ENCODE measurements at places on chromosomes 7 and 10. TPM values are rescaled to one million over a fixed set of nuclear protein-coding genes. Genes with fewer than 3 reads are reported as not detected.

DNA sequence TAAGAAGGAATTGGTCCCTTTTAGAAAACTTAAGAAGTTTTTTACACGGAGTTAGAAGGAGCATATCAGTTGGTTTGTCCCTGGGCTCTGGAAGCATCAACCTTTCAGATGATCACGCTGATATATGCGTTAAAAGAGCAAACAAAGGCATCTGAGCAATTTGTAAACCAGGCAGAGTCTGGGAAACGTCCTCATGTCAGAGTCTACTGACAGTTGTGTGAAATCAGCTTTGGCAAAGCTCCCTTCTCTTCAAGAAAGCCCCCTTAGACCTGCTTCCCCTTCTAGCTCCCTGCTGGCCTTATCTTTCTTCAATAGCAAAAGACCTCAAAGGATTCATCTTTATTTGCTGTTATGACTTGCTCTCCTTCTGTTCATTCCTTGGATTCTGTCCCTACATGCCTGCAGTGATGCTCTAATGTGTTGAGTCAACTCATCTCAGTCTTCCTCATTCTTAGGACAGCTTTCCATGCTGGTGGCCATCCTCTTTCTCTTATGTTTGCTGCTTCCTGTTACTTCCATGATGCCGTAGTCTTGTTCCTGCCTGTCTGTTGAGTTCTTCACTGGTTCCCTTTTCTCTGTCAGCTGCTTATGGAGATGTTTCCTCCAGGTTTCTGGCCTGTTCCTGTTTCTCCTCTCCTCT lies 106.5 kb upstream of the BMPER start:
- H3K4me3 ChIP-seq: no peak overlapping the region
- no peaks in the 10 kb centered on the region for H3K4me1 ChIP-seq
- H3K27ac ChIP-seq: no peak overlapping the region
- no peaks in the 10 kb centered on the region for H3K27me3 ChIP-seq
- no peaks in the 10 kb centered on the region for H3K36me3 ChIP-seq

The KCNIP2 gene
- total RNA-seq: 11.6 TPM

GRCh38 chr10:132940791-132941465 lies 1.4 kb downstream of the CFAP46 start:
- H3K27ac ChIP-seq: no peak overlapping the region
- peaks cover 12% of the 10 kb centered on the region for H3K4me1 ChIP-seq
- no peaks in the 10 kb centered on the region for H3K27me3 ChIP-seq
- no peaks in the 10 kb centered on the region for H3K36me3 ChIP-seq

GRCh38 chr7:158030566-158030965 lies 557.1 kb downstream of the PTPRN2 start:
- no peaks in the 10 kb centered on the region for H3K27me3 ChIP-seq
- H3K4me3 ChIP-seq: no peak overlapping the region
- no peak for DNase-seq

DNA sequence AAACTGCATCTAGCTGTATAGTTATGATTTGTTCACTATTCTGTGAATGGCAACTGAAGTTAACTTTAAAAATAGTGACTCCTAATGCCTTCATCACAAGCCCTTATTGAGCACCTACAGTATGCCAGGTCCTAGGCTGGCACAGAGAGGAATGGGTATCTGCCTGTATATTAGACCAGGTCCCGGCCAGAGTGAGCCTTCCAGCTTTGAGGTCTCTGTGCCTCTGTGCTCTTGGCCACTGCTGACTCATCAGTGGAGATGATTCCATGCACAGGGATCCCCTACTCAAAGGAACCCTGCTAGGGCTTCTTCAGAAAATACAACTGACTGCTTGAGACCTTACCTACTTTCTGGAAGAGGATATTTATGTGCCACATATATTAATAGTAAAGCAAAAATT lies 118.4 kb downstream of the GFRA1 start:
- H3K36me3 ChIP-seq: no peaks in the 10 kb centered on the region
- no peak overlapping the region for H3K27ac ChIP-seq
- H3K4me1 ChIP-seq: no peaks in the 10 kb centered on the region
- DNase-seq: no peak

DNA sequence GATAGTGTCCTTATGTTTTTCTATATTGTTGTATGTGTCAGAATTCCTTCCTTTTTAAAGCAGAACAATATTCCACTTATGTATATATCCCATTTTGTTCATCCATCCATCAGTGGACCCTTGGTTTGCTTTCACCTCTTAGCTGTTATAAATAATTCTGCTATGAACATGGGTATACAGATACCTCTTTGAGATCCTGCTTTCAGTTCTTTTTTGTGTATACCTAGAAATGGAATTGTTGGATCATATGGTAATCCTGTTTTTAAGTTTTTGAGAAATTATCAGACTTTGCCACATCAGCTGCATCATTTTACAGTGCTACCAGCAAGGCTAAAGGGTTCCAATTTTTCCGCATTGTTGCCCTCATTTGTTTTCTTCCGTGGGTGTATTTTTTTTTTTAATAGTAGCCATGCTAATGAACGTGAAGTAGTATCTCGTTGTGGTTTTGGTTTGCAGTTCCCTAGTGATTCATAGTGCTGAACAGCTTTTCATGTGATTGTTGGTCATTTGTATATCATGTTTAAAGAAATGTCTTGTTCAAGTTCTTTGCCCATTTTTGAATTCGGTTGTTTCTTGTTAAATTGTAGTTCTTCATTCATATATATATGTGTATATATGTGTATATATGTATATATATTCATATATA lies 87.8 kb downstream of the LCOR start:
- no peaks in the 10 kb centered on the region for H3K36me3 ChIP-seq
- no peak overlapping the region for H3K4me3 ChIP-seq
- DNase-seq: no peak
- no peaks in the 10 kb centered on the region for H3K4me1 ChIP-seq
- H3K27me3 ChIP-seq: no peaks in the 10 kb centered on the region
- no peak overlapping the region for H3K27ac ChIP-seq

Data from Peyer's patch (tissue), 4 donors.